ENCODE measurements at places on chromosomes 3 and 15. TPM values are rescaled to one million over a fixed set of nuclear protein-coding genes. Genes with fewer than 3 reads are reported as not detected.

The IMPDH2 gene
- 313 TPM for total RNA-seq

The UROC1 gene
- 0.17 TPM for total RNA-seq

The SH2D7 gene
- not detected for total RNA-seq

The RHOV gene
- total RNA-seq, result 0.36 TPM

GRCh38 chr15:40343512-40343911 lies 2.8 kb upstream of the CCDC9B start:
- H3K27me3 ChIP-seq, result no peaks in the 10 kb centered on the region
- DNase-seq, result no peak
- H3K4me1 ChIP-seq, result peaks cover 17% of the 10 kb centered on the region
- no peak overlapping the region for H3K4me3 ChIP-seq
- H3K36me3 ChIP-seq, result no peaks in the 10 kb centered on the region

- H3K27me3 ChIP-seq, result no peaks in the 10 kb centered on the region
- H3K27ac ChIP-seq, result no peak overlapping the region
- DNase-seq, result no peak
- no peaks in the 10 kb centered on the region for H3K36me3 ChIP-seq
Measured at GRCh38 chr3:83321891-83322290, 1560.4 kb upstream of the GBE1 start.

GRCh38 chr15:56205061-56205876 lies 38.4 kb downstream of the RFX7 start:
- H3K27me3 ChIP-seq, result no peaks in the 10 kb centered on the region
- no peak overlapping the region for H3K27ac ChIP-seq
- no peak overlapping the region for H3K4me3 ChIP-seq

DNA sequence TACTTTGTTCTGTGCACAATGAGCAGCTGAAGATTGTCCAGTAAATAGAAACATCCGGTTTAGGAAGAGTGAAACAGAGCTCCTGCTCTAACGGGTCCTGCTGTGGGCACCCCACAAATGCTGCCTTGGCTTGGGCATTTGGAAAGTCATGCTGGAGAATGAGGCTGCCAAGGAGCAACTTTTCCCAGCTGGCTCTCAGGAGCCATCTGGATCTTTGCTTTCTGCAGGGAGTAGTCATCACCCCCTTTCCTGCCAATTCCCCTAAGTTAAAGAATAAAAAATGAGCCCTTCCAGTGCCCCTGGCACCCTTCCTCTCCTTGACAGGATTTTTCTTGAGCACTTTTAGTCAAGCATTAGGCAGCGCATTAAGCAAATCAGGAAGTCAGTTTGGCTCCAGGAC lies 90.0 kb downstream of the FAM43A start:
- H3K4me3 ChIP-seq, result no peak overlapping the region
- DNase-seq, result no peak
- no peaks in the 10 kb centered on the region for H3K36me3 ChIP-seq
- H3K4me1 ChIP-seq, result peaks cover 4% of the 10 kb centered on the region

GRCh38 chr3:64381367-64381766 lies 156.1 kb upstream of the PRICKLE2 start:
- H3K27me3 ChIP-seq, result no peaks in the 10 kb centered on the region
- H3K36me3 ChIP-seq, result no peaks in the 10 kb centered on the region
- H3K4me3 ChIP-seq, result no peak overlapping the region
- no peak overlapping the region for H3K27ac ChIP-seq
- no peak for DNase-seq

DNA sequence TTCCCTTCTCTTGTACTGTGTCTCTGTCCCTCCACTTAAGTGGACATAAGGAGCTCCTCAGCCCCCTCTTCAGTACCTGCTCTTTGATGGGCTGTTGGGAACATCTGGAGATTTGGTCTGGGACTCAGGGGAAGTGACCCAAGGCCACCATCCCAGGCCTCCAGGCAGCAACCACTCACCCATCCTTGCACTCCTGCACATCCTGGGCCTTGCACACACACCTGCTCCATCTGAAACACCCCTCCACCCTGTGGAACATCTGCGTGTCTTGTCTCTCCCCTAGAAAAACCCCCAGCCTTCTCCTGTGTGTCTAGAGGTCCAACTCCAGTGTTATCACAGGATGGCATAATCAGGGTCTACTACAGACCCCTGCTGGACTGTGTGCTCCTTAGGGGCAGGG lies 74.3 kb downstream of the ABTB1 start:
- H3K4me1 ChIP-seq, result peaks cover 6% of the 10 kb centered on the region
- no peaks in the 10 kb centered on the region for H3K36me3 ChIP-seq
- DNase-seq, result no peak
- H3K27ac ChIP-seq, result no peak overlapping the region
- H3K4me3 ChIP-seq, result no peak overlapping the region

DNA sequence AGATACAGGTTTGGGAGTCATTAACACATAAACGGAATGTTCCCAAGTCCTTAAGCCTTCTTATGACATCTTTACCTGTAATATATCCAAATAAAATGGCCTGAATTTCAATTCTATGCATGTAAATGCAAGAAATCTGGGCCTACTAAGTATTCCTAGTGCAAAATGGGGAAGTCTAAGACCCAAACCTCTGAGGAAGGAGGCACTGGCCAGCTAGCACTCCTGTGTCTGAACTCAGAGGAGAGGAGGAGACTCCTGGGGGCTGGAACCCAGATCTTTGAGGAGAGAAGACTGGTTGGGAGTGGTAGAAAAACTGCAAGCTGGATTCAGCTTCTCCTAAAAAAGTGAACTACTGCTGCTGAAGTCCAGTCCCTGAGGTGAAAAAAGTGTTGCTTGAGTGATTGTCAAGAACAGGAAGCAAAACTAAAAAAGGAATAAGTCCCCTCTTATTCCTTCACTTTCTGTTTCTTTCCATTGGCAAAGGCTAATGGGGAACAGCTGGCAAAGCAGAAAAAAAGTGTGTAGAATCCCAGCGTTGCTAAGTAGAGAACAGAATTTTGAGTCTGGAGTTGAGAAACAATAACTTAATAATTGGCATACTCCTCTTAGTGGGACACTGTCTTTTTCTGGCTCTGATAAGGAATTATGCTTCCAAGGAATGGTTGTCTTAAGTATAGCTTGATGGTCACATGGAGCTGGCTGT lies 54.8 kb upstream of the ATP2C1 start:
- H3K4me3 ChIP-seq, result no peak overlapping the region
- no peak for DNase-seq
- H3K4me1 ChIP-seq, result peaks cover 3% of the 10 kb centered on the region

GRCh38 chr3:53192608-53193007 lies 31.6 kb downstream of the PRKCD start:
- no peak overlapping the region for H3K4me3 ChIP-seq
- no peak overlapping the region for H3K27ac ChIP-seq
- H3K4me1 ChIP-seq, result peaks cover 12% of the 10 kb centered on the region
- no peaks in the 10 kb centered on the region for H3K36me3 ChIP-seq
